Right renal pelvis (tissue), 4 donors: ENCODE measurements at places on chromosomes 13 and 19. TPM values are rescaled to one million over a fixed set of nuclear protein-coding genes. Genes with fewer than 3 reads are reported as not detected.

DNA sequence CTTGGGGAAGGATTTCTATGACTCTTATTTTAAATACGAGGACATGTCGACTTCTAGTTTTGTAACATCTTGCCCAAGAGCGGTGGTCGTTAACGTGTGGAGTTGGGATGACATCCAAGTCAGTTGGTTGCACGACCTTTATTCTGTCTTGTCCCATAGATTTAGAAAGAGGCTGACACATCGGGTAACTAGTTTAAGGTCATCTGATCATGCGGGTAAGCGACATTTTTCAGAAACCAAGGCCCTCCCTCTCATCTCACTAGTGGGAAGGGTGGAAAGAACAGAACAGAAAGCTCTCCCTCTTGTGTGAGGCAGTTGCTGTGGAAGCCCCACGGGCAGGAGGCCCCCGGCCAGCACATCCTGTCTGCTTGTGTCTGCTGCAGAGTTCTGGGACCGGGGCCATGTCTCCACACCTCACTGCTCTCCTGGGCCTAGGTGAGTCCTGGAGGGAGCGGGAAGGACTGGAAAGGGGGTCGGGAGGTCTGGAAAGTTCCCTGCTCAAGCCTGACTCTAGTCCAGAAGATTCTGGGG lies at the start of gene LAIR2:
TSS of gene LAIR2 (plus strand) at position 314 of the 531 bp plus-strand sequence. CDS start at position 402, 88 bp downstream.
- DNase-seq: no peak

- no peak for DNase-seq
Measured at GRCh38 chr19:11093689-11094238, 4.5 kb downstream of the LDLR start.

DNA sequence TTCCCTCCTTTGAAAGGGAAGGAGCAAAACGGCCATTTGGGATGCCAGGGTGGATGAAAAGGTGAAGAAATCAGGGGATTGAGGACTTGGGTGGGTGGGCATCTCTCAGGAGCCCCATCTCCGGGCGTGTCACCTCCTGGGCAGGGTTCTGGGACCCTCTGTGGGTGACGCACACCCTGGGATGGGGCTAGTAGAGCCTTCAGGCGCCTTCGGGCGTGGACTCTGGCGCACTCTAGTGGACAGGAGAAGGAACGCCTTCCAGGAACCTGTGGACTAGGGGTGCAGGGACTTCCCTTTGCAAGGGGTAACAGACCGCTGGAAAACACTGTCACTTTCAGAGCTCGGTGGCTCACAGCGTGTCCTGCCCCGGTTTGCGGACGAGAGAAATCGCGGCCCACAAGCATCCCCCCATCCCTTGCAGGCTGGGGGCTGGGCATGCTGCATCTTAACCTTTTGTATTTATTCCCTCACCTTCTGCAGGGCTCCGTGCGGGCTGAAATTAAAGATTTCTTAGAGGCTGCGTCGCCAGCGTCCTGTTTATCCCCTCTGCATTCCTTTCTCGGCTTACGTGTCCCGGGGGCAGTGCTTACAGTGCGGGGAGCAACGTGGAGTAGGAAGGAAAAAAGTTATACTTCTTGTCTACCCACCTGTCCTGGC lies 15.2 kb upstream of the S1PR4 start:
- DNase-seq: no peak

GRCh38 chr19:7870571-7871436 lies 3.4 kb downstream of the PRR36 start:
- no peak for DNase-seq

SLC6A16 gene
- 3.3 TPM for polyA plus RNA-seq
